ENCODE measurements at places on chromosomes 2 and 18.
A peak's percentile ranks its signal among the peaks of the same experiment; 100 is the strongest.

GRCh38 chr2:106094131-106094841 is 99.8 kb downstream of the UXS1 start:
- DNase-seq: no peak

- no peak for DNase-seq
These were observed 63.3 kb downstream of the LIPG start for GRCh38 chr18:49625021-49625691.

GRCh38 chr2:219175928-219176817 is 552 bp downstream of the CNPPD1 start:
- peak; percentile 23 for DNase-seq

GRCh38 chr18:32060026-32060425 is 31.6 kb upstream of the RNF138 start:
- DNase-seq: no peak

DNA sequence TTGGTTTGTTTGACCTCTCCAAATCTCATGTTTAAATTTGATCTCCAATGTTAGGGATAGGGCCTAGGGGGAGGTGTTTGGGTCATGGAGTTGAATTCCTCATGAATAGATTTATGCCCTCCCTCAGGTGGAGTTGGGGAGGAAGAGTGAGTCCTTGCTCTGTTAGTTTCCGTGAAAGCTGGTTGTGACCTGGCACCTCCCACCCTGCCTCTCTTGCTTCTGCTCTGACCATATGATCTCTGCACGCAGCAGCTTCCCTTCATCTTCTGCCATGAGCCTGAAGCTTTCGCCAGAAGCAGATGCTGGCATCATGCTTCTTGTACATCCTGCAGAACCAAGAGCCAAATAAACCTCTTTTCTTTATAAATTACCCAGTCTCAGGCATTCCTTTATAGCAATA is 231.6 kb upstream of the ERBB4 start:
- DNase-seq: no peak

- no peak for DNase-seq
These were observed 24.7 kb upstream of the SERPINB5 start for GRCh38 chr18:63451799-63452660.

DNA sequence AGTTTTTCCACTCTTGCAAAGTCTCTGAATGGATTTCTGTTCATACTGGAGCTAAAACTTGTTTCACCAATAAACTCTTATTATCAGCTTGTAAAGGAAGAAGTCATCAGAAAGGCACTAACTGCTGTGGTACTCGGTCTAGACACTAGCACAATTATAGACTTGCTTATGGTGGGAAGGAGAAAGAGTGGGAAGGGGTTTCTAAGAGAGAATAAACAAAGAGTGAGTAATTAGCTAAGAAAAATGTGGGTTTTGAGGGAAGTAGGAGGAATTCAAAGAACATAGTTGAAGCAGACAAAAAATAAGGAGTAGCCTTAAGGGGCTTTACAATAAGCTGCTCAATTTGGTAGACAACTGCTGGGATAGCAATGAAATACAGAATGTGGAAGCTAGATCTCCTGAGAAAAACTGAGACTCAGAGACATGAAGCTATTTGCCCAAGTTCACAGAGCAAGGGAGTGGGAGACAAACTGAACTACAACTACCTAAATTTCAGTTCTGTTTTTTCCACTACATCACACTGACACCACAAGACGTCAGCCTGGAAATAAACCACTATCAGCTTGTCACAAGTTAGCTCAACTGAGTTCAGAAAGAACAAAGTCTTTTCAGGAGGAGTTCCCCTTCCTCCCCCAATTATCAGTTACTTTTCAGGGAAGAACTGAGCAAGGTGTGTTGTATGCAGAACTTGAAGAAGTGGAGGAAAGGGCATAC is 59.7 kb downstream of the MAP4K3 start:
- no peak for DNase-seq

DNA sequence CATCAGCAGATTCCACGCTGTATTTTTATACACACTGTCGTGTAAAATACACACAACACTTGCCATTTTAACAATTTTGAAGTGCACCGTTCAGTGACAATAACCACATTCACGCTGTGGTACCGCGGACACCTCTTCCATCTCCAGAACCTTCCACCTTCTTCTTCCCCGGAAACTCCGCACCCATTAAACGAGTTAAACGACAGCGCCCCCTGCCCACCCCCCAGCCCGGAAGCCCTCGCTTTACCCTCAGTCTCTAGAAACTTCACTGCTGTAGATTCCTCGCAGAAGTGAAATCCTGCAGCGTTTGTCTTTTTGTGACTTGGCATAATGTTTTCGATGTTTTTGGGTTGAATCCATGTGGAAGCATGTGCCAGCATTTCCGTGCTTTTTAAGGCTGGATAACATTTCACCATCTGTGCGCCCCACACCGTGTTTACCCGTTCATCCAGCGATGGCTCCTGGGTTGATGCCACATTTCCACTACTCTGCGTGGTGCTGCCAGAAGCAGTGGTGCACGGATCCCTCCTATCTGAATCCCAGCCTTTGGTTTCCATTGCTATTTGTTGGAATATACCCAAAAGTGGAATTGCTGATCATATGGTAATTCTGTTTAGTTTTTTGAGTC is 32.0 kb upstream of the TMEM18 start:
- no peak for DNase-seq

- no peak for DNase-seq
These were observed 232.0 kb downstream of the STK39 start for GRCh38 chr2:168015274-168015953.

- peak; percentile 76 for DNase-seq
These were observed 81.4 kb upstream of the PKDCC start for GRCh38 chr2:41966431-41966893.

GRCh38 chr18:74264303-74265020 is 27.3 kb downstream of the CYB5A start:
- DNase-seq: no peak

DNA sequence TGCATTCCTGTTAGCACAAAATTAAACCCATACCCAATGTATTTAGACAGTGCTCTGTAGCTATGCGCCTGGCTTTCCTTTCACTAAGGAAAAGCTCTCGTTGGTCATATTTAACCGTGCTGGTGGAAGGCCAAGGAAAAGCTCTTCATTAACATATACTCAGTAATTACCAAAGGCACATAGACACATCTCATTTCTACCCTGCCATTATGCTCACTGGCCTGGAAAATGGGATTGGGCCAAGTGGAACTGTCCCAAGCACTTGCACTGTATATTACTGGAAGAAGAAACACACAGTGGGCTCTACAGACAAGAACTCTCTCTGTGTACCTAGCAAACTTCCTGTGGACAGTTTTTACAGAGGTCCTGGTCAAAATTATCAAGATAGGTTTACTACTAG is 274.4 kb downstream of the ERBB4 start:
- no peak for DNase-seq

- no peak for DNase-seq
These were observed 127.8 kb downstream of the OSBPL6 start for GRCh38 chr2:178322068-178322467.

DNA sequence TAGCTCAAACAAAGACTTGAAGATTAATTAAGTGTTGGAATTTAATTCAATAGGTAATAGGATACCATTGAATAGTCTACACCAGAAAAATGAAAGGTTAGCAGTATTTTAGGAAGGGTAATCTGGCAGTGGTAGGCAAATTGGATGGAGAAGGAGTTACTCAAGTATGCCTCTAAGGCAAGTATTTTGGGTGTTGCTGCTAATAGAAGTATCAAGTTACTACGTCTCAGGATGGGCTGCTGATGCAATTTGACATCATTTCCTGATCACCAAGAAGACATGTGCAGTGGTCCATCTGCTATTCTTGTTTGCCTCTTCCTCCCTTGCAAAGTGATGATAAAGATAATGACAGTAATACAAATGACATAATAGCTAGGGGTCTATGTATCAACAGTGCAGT is 485.3 kb downstream of the TGIF1 start:
- DNase-seq: no peak

DNA sequence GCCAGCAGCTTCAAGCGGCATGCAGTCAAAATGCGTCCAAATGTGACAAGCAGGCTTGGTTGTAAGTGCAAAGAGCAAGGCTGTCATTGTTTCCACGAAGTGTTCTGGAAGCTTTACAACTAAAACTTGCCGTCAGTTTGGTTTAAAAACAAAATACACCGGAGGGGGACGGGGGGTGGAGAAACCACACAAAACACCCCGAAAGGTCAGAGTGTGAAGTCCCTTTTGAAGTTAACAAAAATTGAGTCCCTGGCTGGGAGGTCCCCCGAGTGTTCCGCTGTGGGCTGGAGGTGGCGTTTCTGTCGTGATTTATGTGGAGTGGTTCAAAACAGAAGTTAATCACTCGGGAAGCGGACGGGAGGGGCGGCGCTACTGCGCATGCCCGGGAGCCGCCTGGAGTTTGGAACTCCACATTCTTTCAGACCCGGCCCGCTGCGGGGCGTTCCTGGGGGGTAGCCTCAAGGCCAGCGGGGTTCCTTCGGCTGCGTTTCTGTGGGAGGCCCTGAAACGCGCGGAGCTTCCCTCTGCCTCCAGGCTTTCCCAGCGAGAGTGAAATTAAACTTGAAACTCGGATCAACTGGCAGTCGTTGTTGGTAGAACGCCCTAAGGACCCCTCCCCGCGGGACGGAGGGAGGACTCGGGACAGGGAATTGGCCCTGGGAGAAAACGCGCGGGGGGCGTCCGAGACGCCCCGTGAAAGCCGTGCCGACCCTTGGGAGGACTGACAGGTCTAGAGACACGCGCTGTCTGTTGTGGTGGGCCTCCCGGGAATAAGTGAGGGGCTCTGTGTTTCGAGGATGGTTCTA is 1.4 kb downstream of the TGIF1 start:
- peak; percentile 85 for DNase-seq

GRCh38 chr2:217900010-217900779 is 102.6 kb downstream of the TNS1 start:
- DNase-seq: no peak

- DNase-seq: no peak
These were observed 68.9 kb downstream of the DOCK10 start for GRCh38 chr2:224973112-224974016.

GRCh38 chr18:43563780-43564179 is 286.5 kb upstream of the SYT4 start:
- peak; percentile 26 for DNase-seq

DNA sequence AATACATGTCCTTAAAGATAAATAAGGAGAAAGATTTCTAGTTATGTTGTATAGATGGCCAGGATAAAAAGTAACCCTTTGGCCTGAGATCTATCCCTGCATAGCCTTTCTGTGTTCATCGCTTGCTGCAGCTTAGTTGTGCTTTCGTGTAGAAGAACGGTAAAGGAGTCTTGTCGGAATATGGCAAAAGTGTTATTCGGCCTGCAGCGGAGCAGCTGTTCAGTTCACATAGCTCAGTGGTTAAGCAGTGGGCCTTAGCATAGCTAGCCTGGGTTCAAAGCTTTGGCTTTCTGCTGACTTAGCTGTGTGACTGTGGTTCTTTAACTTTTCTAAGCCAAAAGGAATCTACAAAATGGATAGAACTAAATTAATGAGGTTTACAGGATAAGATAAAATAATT is 55.4 kb downstream of the MALT1 start:
- DNase-seq: no peak

DNA sequence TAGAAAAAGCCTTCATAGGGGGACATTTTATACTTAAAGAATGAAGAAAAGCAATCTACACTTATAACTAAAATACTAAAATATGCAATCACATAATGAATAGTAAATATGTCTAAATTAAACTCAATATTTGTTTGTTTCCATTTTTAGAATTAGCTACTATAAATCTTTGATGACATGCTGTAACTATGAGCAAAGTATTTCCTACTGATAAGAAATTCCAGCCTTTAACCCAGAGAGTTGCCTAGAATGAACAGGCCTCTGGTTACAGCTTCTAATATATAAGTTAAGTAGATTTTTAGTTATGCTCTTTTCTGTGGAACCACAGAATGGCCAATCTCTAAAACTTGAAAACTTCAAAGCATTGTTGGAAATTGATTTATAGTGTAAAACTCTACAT is 1465.6 kb upstream of the ZEB2 start:
- DNase-seq: no peak

DNA sequence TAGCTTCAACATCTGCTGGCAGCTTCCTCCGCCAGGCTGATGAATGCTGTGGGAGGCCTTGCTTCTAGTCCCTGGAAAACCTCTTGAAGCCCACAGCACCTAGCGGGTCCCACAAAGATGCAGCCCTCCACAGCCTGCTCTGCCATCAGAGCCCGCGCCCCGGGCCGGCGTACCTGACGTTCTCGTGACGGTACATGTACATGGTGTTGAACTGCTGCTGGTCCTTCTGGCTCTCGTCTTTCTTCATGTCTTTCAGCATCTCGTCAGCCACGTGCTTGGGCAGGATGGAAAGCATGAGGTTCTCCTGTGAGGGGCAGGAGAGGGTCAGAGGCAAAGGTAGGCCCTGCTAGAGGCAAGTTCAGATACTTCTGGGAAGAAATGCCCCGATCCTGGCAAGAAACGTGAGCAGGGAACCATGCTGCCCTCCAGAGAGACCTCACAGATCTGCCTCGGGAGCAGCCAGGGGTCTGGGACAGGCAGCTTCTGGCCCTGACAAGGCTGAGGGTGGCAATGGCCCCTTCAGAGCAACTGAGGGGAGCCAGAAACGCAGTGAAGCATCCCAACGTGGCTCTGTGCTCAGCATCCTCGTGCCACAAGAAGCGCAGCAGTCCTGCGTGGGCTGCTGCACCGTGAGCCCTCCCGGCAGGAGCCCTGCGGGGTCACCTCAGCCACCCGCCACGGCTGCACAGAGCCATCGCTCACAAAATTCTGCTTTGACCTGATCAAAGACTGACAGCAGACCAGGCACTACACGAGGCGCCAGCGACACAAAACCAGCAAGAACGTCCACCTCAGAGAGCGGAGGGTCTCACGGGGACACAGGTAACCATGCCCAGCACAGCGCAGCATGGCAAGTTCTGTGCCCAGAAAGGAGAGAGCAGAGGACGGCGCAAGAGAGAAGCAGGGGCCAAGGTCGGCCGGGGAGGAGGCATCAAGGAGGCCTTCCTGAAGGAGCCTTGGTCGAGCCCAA is 49.1 kb downstream of the CENPO start:
- DNase-seq: no peak

GRCh38 chr2:241752253-241752652 is 17.8 kb downstream of the D2HGDH start:
- no peak for DNase-seq

GRCh38 chr2:182499706-182500470 is 73.1 kb upstream of the PDE1A start:
- DNase-seq: no peak

DNA sequence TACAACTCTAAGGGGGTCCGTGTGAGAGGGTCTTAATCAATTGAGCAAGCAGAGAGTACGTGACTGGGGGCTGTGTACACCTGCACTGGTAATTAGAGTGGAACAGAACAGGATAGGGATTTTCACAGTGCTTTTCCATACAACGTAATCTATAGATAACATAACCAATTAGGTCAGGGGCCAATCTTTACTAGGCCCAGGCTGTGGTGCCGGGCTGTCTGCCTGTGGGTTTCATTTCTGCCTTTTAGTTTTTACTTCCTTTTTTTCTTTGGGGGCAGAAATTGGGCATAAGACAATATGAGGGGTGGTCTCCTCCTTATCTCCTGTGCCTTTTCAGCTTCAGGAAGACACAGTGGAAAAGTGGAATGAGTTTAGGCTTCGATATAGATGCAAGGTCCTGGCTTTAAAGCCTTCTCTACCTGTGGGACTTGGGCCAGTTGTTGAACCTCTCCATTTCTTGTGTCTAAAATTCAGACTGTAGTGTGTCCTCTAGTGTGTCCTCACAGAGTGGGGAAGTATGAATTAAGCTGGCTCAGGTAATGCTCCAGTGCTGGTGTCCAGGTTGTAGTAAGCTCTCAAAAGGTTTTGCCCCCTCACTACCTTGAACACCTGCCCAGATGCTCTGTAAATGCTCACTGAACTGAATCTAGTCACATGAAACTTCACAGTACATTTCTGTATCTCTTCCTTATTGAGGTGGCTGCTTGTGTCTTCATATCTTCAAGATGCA is 422.8 kb downstream of the SETBP1 start:
- DNase-seq: no peak

Measured in kidney capillary endothelial cell (primary cell).